AG09319 (cell line): ENCODE measurements at places on chromosomes 5 and 9.

DNA sequence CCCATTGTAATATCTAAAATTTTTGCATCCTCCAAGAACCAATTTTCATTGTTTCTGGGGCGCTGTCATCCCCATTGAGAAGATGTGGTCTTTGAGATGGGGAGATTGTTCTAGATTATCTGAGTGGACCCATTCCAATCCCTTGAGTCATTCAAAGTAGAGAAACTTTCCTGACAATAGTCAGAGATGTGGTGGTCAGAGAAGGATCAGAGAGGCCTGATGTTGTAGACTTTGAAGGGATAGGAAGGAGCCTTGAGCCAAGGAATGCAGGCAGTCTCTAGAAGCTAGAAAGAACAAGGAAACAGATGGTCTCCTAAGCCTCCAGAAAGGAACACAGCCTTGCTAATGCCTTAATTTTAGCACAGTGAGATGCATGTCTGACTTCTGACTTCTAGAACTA, 80.4 kb downstream of the TEK start:
- no peak for DNase-seq

- DNase-seq, result no peak
These were observed 8.1 kb upstream of the SLC2A8 start for GRCh38 chr9:127388856-127389238.

GRCh38 chr5:60346393-60346792, 353.6 kb downstream of the DEPDC1B start:
- no peak for DNase-seq

- DNase-seq, result no peak
These were observed 47.2 kb downstream of the PCSK5 start for GRCh38 chr9:75937521-75938258.

- peak; percentile 37 for DNase-seq
These were observed 281.3 kb upstream of the CLINT1 start for GRCh38 chr5:158140120-158140731.

DNA sequence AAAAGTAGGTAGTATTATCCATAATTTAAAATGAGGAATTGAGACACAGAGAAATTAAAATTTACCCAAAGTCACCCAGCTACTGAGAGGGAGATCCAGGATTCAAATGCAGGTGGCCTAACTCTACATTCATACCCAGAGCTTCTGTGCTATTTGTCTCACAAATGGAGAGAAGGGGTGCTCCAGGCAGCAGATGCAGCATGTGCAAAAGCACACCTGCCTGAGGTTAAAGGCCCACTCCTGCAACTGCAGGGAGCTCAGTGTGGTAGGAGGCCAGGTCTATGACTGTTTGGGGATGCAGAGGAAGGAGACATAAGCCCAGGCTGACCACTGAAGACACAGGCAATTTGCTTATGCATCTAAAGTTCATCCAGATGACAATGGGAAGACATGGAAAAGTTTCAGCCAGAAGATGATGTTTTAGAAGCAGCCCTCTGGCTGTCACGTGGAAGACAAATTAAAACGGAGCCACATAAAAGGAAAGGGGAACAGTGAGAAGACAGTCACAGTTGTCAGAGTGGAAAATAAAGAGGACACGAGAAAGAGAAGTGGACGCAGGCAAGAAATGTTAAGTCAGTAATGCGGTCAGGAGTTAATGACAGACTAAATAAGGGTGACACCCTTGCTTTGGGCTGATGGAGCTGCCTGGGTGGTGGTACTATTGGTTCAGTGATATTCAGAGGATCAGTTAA, 214.7 kb downstream of the EBF1 start:
- DNase-seq, result no peak
